ENCODE measurements at places on chromosomes 1 and 21.

GRCh38 chr1:107003972-107004371 lies 52.5 kb upstream of the PRMT6 start:
- no peak for DNase-seq

DNA sequence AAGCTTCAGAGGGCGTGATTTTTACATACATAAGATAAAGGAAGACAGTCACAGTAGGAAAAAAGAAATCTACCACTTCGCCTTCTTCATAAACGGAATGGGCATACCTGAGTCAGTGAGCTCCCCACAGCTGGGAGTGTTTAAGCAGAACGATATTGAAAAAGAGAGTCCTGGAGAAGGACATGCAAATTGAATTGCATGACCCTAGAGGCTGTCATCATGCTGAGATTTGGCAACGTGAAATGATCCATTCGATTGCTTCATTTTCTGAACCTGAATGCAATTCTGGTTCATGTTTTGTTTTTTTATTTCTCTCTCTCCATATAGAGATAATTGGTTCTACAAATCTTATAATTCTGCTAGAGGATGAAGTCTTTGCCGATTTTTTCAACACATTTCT lies 3.7 kb downstream of the RGSL1 start:
- no peak for DNase-seq

- peak; percentile 22 for DNase-seq
These were observed 82.3 kb downstream of the TBX19 start for GRCh38 chr1:168362991-168363390.

DNA sequence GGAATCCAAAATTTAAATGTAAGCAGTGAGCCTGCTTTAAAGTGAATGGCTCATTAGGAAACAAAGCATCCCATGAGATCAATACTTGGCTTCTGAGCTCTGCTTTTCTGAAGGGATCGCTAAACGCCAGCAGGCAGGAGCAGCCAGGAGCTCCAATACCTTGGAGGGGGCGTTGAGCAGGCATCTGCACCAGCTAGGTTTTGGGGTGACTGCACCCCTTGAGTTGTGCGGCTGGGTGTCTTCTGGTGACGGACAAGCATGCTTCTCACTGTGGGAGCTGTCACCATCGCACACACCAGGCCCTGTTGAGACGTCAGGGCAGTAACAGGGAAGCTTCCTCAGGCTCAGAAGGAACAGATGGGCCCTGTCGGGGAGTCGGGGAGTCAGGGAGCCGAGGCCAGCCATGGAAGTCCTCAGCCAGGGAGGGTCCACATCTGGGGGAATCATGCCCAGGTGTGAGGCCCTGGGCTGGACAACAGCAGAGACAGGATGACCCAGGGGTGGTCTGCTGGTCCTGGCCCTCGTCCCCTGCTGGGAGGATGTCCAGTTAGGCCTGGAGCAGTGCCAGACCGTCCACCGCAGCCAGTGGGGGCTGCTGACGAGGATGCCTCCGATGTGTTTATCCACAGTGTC lies 57.9 kb upstream of the ADARB1 start:
- DNase-seq: no peak

DNA sequence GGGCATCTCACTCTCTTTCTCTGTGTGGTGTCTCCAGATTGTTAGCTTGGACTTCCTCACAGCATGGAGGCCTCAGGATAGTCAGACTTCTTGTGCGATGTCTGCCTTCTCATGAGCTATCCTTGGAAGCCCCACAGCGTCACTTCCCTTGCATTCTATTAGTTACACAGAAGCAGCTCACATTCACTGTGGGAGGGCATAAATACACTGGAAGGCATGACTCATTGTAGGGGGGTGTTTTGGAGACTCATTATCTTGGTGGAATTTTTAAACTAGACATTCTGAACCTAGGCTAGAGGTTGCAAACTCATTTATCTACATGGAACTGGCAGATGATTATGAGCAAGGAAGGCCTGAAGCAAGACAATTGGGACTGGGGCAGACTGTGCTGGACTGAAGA lies 21.4 kb upstream of the FASLG start:
- DNase-seq: no peak

DNA sequence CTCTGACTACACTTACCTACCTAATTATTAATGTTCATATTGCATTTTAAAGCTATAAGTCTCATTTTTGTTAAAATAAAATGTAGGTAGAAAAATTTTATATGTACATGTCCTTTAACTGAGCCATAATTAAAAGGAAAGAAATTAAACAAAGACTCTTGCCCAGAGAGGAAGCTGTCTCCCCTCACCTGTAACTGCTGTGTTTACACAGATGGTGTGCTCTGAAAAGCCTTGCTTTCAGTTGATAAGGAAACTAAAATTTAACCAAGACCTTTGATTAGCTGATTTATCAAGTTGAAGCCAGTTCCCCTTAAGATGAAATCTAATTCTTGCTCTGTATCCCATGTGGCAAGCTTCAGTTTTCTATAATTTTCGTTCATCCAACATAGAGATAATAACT lies 213.5 kb downstream of the LYPLAL1 start:
- DNase-seq: no peak

GRCh38 chr1:28518000-28518744 lies 12.3 kb downstream of the RCC1 start:
- peak; percentile 84 for DNase-seq

GRCh38 chr1:167973832-167974231 lies 37.0 kb upstream of the MPC2 start:
- DNase-seq: no peak

DNA sequence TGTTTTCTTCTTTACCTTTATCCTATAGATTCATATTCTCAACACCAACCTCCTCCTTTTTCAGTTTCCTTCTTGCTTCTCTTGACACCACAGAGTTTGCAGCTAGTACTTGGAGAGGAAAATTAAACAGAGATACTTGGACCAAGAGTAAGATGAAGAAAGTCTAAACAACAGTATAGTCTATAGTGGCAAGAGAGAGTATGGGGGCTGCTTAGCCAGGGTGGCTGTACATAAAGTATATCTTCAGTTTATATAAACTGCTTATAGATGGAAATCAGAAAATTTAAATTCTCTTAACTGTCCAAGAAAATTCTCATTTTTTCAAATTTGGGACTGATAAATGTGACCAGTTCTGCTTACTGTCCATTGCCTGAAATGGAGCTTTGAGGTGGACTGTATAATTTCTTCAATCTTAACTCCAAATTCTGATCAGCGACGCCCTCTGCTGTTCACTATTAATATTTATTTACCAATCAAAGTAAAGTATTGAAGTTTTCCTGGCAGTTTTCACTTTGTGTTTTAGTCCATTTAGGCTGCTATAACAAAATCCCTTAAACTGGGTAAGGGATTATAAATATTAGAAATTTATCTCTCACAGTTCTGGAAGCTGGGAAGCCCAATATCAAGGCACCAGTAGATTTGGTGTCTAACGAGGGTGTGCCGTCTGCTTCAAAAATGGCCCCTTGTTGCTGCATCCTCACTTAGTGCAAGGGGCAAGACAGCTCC lies 14.8 kb upstream of the METTL18 start:
- peak; percentile 6 for DNase-seq

DNA sequence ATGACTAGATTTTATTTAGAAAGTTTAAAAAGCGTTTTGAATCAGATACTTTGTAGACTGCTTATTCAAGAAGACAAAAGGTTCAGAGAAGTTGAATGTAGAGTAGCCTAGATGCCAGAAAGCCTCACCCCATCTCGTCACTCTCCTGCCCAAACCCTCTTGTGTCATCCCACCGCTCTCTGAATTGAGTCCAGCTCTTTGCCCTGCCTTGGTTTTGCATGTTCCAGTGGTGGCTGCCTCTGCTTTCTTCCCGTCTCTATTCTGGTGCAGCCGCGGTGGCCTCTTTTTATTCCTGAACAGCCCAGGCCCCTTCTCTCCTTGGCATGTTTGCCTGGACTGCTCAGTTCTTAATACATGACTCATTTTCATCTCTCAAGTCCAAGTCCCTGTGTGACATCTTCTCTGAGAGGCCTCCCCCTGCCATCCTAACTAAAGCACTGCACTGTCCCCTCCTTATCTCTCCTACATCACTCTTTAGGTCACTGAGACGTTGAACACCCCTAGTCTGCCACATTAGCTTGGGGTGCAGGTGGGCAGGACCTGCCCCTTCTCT lies 22.9 kb downstream of the PRDM2 start:
- DNase-seq: no peak

GRCh38 chr1:67261680-67262079 lies 46.0 kb upstream of the IL12RB2 start:
- DNase-seq: no peak

DNA sequence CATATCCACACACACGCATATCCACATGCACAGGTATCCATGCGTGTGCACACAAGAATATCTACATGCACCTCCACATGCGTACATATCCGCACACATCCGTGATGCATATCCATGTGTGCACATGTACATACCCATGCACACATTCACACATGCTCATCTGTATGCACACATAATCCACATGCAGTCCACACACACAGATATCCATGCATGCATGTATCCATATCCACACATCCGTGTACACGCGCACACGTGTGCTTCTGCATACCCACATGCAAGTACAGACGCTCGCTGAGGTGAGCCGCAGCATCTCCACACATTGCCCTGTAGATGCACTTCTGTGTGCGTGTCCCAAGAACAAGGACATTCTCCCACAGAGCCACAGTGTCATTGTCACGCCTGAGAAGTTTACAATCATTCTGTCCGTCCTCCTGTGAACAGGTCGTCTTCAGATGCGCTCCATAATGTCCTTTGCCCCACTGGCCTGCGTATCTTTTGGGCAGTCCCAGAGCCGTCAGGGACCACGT lies 43.4 kb downstream of the COL18A1 start:
- no peak for DNase-seq

DNA sequence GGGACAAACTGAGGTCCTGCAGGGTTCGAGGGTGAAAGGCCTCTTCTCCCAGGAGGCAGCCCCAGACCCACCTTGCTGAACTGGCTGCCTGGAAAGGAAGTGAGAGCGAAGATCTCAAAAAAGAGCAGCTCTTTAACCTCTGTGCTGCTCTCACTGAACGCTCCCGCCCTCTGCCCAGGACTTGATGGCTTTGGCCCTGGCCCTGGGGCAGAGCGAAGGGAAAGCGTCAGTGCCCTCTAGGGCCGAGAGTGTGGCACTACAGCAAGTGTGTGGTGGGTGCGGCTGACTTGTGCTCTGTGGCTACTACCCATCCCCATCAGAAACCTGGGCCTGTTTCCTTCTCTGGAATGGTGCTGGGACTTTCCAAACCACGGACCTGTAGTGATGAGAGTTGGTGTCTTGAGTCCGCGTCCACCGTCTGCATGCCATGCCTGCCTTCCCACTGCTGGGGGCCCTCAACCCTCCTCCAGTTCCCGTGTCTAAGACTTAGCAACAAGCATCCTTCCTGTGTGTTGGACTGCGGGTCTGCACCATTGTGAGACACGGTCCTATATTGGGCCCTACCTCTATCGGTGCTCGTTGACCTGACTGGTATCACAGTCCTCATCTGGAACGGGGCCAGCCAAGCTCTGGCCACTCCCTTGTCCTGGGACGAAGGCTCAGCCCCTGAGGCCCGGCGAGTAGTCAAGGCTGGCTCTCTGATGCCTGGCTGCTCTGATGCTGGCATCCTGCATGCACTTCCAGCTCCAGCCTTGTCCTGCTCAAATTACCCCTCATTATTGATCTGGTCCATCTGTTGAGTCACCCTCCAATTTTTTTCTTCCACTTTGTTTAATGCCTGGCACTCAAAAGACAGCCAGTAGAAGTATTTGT lies 180.3 kb downstream of the DISC1 start:
- DNase-seq: no peak

DNA sequence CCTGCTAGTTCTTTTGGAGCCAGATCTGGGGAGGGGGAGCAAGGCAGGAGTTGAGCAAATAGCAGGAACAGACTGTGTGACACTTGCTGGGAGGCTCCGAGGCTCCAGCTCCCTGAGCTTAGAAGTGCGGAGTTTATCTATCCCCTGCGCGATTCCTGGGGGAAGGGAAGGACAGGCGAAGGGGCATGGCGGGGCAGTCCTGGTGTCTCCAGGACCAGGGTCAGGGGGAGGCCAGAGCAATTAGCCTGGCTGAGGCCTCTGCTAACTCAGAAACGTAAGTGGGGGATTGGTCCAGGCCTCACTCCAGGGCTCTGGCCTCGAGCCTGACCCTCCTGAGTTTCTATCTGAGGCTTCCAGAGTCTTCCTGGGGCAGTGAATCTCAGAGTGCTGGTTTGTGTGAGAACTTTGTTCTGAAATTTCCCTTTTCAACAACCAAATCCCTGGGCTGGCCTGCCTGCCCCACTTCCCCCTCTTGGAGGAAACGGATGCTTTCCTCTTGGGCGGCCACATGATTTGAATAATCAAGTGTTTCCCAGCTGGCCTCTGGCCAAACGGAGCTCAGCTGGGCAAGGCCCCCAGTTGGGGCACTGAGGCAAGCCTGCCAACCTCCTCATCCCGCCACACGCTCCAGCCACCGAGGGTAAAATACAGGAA lies 15.6 kb downstream of the ALPL start:
- no peak for DNase-seq

- no peak for DNase-seq
These were observed 120.8 kb upstream of the GADD45A start for GRCh38 chr1:67564193-67564592.

GRCh38 chr1:210747890-210748289 lies 386.1 kb downstream of the KCNH1 start:
- DNase-seq: no peak
